ENCODE measurements at places on chromosomes 6 and 20.
A peak's percentile ranks its signal among the peaks of the same experiment; 100 is the strongest.

- H3K27me3 ChIP-seq: no peaks in the 10 kb centered on the region
- no peaks in the 10 kb centered on the region for H3K36me3 ChIP-seq
- H3K27ac ChIP-seq: no peak overlapping the region
- no peaks in the 10 kb centered on the region for H3K4me1 ChIP-seq
- DNase-seq: no peak
These were observed 366 bp downstream of the SLC22A1 start for GRCh38 chr6:160121981-160122380.

DNA sequence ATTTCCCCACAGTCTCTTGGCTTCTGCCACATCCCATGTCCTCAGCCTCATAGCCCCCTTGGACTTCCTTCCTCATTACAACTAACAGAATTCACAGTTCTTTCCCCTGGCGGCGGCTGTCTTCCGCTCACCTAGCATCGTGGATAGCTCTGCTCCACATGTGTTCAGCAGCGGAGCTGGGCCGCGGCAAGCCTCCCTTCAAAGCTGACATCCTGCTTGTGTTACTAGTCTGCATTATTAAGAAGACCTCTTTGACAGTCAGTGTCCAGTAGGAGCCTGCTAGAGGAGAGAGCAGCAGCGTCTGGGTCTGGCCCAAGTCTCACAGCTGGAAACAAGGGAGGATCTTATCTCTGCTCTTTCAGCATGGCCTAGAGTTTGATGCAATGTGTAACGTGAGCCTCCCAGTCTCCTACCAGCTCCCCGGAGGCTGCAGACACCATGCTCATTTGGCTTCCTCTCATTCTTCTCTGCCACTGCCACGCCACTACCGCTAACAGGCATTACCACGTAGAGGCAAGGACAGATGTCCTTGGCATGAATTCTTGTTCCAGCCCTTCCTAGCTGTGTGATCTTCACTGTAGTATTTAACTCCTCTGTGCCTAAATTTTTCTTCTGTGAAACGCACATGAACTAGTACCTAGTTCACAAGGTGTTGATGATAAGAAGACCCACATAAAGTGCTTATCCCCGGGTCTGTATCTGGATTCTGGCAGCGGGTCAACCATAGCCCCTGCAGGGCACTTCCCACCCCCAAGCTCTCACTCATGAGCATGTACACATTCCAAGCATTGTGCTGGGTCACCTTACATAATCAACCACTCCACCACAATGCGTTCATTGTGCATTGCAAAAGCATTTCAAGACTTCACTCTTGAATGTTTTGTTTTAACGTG is 107.1 kb upstream of the BACH2 start:
- H3K36me3 ChIP-seq: no peaks in the 10 kb centered on the region
- peak; percentile 88 for DNase-seq
- H3K4me3 ChIP-seq: no peak overlapping the region
- H3K27ac ChIP-seq: no peak overlapping the region

GRCh38 chr6:158654960-158655489 is 5.2 kb downstream of the SYTL3 start:
- H3K27ac ChIP-seq: peak overlapping the region; percentile 92
- peaks cover 20% of the 10 kb centered on the region for H3K4me1 ChIP-seq
- H3K36me3 ChIP-seq: no peaks in the 10 kb centered on the region
- no peaks in the 10 kb centered on the region for H3K27me3 ChIP-seq
- no peak overlapping the region for H3K4me3 ChIP-seq

DNA sequence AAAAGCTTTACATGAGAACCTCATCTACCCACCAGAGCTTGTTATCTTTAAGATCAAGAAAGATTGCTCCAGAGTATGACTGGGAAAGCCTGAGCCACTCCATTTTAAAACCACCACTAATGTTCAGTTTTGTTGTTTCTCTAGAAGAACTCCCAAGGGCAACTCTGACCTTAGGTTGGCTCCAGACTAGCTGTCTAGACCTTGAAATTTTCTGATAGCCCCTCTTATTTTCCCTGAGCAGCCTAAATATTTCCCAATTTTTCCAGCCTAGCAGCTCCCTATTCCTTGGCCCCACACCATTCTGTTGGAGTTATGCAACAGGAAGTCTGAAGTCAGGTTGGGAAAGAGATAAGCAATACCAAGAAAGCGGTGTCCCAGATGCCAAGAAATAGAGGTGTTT is 84.6 kb upstream of the TCF21 start:
- no peaks in the 10 kb centered on the region for H3K36me3 ChIP-seq
- H3K4me1 ChIP-seq: no peaks in the 10 kb centered on the region
- no peaks in the 10 kb centered on the region for H3K27me3 ChIP-seq
- no peak overlapping the region for H3K4me3 ChIP-seq
- no peak overlapping the region for H3K27ac ChIP-seq

DNA sequence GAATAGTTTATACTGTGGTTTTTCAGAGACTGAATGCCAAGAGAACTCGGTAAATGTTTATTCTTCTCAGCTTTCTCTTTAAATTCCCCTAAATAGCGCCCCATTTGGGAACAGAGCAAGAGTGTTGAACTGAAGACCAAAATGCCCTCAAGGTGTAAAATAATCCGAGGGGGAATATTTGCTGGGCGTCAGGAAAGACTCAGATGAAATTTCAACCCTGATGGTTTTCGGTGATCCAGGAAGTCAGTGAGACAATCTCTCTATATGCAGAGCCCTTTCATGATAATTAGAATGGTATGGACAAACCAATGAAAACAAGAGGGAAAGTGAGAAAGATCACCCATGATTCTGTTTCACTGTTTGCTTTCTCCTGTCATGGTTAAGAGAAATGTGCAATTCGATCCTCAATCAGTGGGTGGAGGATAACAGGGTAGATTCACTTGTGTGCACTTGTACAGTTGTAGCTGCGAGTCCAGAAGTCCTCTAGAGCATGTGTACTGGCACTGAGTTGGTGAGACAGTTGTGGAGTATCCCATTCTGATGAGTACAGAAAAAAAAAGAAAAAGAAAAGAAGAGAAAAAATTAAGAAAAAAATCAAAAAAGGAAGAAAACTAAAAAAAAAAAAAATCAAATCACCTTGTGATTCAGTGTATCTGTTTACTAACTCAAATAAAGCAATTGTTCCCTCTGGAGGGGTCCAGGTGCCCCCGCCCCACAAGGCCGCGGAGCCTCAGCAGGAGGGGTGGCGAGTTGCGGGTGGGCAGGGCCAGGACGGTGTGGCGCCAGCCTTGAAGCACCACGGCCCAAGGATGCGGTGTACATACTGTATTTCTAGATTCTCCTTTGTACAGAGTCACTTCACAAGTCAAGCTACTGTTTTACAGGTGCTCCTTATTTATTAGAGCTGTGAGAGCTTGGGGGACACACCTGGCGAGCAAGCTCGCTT is 164.9 kb downstream of the SCML4 start:
- no peak overlapping the region for H3K4me3 ChIP-seq
- peak; percentile 40 for DNase-seq
- no peaks in the 10 kb centered on the region for H3K27me3 ChIP-seq
- H3K4me1 ChIP-seq: peaks cover 17% of the 10 kb centered on the region
- peak overlapping the region; percentile 72 for H3K27ac ChIP-seq

DNA sequence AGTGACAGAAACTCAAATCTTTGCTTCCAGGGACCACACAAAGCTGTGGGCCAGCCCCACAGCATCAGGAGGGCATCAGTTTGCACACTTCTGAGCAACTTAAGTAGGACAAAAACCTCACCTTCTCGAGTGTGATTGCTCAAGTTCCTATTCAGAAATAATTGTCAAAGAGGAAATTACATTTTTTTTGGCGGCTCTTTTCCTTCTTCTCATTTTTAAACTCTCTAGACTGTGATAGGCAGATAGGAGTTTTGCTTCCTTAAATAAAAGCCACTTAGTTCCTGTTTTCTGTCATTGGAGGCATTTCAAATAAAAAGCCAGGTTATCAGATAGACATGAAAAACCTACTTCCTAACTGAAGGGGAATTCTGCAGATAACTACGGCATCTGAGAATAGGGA is 11.2 kb upstream of the TAGAP start:
- no peaks in the 10 kb centered on the region for H3K4me1 ChIP-seq
- H3K36me3 ChIP-seq: no peaks in the 10 kb centered on the region
- DNase-seq: no peak
- no peak overlapping the region for H3K4me3 ChIP-seq
- H3K27ac ChIP-seq: no peak overlapping the region
- peaks cover 8% of the 10 kb centered on the region for H3K27me3 ChIP-seq

DNA sequence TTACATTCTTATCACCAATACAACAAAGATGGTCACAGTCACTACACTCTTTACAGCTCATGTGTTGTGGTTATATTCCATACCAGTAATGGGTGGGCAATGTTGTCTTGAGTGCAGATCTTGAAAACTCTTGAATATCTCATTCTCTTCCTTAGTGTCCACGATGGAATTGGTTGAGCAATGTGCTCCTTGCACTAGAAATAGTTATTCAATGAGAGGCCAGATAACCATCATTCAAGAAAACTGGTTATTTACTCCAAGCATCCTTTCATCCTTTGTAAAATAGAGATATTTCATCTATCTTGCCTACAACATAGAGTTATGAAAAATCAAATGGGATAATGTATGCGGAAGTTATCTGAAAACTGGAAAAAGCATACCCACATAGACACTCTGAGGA is 215.9 kb downstream of the ARHGAP18 start:
- no peak overlapping the region for H3K4me3 ChIP-seq
- H3K27ac ChIP-seq: no peak overlapping the region
- peaks cover 24% of the 10 kb centered on the region for H3K4me1 ChIP-seq
- H3K27me3 ChIP-seq: no peaks in the 10 kb centered on the region
- H3K36me3 ChIP-seq: no peaks in the 10 kb centered on the region

DNA sequence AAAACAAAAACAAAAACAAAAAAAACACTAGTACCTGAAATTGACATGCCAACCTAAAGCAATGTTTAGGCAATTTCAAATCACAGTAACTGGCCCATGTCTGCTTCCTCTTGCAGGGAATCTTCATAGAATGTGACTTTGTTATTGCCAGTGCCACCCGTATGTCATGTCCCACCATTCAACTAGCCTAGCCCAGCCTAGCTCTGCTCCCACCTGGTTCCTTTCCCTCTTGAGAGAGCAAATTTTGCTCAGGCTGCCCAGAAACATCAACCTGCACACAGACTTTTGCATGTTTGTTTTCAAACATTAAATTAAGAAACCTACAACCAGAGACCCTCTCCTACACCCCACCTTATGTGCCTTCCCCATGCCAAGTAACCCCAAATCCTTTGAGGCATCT is 124.8 kb upstream of the SLC2A12 start:
- peaks cover 7% of the 10 kb centered on the region for H3K36me3 ChIP-seq
- DNase-seq: no peak
- peaks cover 11% of the 10 kb centered on the region for H3K4me1 ChIP-seq
- peak overlapping the region; percentile 79 for H3K27ac ChIP-seq
- no peak overlapping the region for H3K4me3 ChIP-seq

GRCh38 chr6:5149891-5150290 is 64.8 kb downstream of the PPP1R3G start:
- H3K4me1 ChIP-seq: no peaks in the 10 kb centered on the region
- DNase-seq: no peak
- no peak overlapping the region for H3K27ac ChIP-seq
- H3K36me3 ChIP-seq: no peaks in the 10 kb centered on the region

DNA sequence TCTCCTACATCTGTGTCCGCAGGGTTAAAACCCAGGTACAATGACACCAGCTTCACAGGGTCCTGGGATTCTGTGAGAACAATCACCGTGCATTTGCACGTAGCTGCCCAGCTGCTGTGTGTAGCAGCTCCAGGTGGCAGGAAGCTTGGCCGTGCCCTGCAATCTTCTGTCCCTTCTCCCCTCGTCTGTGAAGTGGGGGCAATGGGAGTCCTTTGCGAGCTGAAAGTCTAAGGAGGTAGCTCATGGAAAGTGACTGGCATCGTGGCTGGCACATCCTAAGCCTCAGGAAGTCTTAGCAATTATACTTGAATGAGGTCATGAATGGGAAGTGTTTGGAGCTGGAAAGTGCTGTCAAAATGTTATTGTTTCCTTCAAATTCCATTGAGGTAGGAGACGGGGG is 137.1 kb downstream of the SMOC2 start:
- H3K4me1 ChIP-seq: no peaks in the 10 kb centered on the region
- H3K4me3 ChIP-seq: no peak overlapping the region
- H3K27ac ChIP-seq: no peak overlapping the region
- no peaks in the 10 kb centered on the region for H3K36me3 ChIP-seq
- DNase-seq: no peak

- H3K4me3 ChIP-seq: no peak overlapping the region
- H3K27me3 ChIP-seq: no peaks in the 10 kb centered on the region
- no peaks in the 10 kb centered on the region for H3K36me3 ChIP-seq
- DNase-seq: no peak
These were observed 68.2 kb downstream of the KHDC1L start for GRCh38 chr6:73156793-73157767.

DNA sequence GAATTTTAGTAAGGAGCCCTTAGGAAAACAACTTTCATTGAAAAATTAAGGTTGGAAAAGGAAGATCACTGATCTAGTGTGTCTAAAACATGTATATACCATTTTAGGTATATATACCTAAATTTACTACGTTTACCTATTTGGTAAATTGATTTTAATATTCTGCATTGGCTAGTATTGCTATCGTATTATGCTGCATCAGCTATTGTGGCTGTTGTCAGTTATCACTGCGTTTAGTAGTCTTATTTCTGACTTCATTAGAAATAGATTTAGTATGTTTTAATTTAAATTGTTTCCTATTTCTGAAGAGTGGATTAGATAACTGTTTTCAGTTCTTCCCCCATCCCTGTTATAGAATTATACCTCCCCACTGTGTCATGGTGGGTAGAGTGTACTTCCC is 101.7 kb upstream of the ARG1 start:
- H3K4me1 ChIP-seq: no peaks in the 10 kb centered on the region
- no peak overlapping the region for H3K27ac ChIP-seq
- no peak overlapping the region for H3K4me3 ChIP-seq
- H3K36me3 ChIP-seq: no peaks in the 10 kb centered on the region

- no peaks in the 10 kb centered on the region for H3K4me1 ChIP-seq
- H3K36me3 ChIP-seq: no peaks in the 10 kb centered on the region
- no peak overlapping the region for H3K27ac ChIP-seq
- no peaks in the 10 kb centered on the region for H3K27me3 ChIP-seq
- no peak overlapping the region for H3K4me3 ChIP-seq
- peak; percentile 48 for DNase-seq
These were observed 132.5 kb upstream of the NEDD9 start for GRCh38 chr6:11364971-11365397.

GRCh38 chr6:44659726-44660125 is 272.2 kb downstream of the CDC5L start:
- H3K4me1 ChIP-seq: no peaks in the 10 kb centered on the region
- H3K36me3 ChIP-seq: no peaks in the 10 kb centered on the region
- no peak for DNase-seq
- H3K4me3 ChIP-seq: no peak overlapping the region
- H3K27me3 ChIP-seq: peaks cover 2% of the 10 kb centered on the region

GRCh38 chr6:137145421-137145820 is 28.0 kb downstream of the IL22RA2 start:
- H3K36me3 ChIP-seq: no peaks in the 10 kb centered on the region
- no peak for DNase-seq
- H3K4me1 ChIP-seq: no peaks in the 10 kb centered on the region
- no peak overlapping the region for H3K27ac ChIP-seq
- H3K4me3 ChIP-seq: no peak overlapping the region

All from fibroblast of lung (primary cell).